ENCODE measurements at places on chromosomes 2 and 18. TPM values are rescaled to one million over a fixed set of nuclear protein-coding genes. Genes with fewer than 3 reads are reported as not detected.

Gene ELAC1
- 8.4 TPM for total RNA-seq

Gene CYS1
- total RNA-seq = 2.7 TPM

Gene STAT4
- total RNA-seq = 6.5 TPM

Gene MC4R
- total RNA-seq = 0.28 TPM

Gene AGXT
- not detected for total RNA-seq

Gene SPAG16
- total RNA-seq = 11.5 TPM

Gene SERPINB13
- total RNA-seq = not detected

- DNase-seq = no peak
Observed at GRCh38 chr18:35010993-35011392, 30.2 kb upstream of the MAPRE2 start.

GRCh38 chr2:140990416-140990815 is 1140.4 kb downstream of the LRP1B start:
- no peak for DNase-seq

GRCh38 chr2:65574993-65575392 is 142.6 kb upstream of the SPRED2 start:
- DNase-seq = no peak

DNA sequence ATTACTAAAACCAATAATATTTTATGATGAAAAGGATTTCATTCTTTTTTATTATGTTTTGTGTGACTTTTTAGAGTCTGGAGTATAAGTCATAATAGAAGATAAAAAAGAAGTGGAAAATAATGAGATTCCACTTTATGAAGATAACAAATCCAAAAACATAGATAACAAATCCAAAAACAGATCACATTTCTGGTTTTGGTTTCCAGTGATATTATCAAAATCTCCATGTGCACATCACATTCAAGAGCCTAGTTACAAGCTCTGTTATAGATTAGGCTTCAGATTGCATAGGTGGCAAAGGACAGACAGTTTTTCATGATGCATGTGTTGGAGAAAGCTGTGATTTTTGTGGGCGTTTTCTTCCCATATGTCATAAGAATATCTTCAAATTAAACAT is 648.2 kb downstream of the STK39 start:
- DNase-seq = no peak

GRCh38 chr2:110852541-110853263 is 120.3 kb downstream of the ACOXL start:
- no peak for DNase-seq

DNA sequence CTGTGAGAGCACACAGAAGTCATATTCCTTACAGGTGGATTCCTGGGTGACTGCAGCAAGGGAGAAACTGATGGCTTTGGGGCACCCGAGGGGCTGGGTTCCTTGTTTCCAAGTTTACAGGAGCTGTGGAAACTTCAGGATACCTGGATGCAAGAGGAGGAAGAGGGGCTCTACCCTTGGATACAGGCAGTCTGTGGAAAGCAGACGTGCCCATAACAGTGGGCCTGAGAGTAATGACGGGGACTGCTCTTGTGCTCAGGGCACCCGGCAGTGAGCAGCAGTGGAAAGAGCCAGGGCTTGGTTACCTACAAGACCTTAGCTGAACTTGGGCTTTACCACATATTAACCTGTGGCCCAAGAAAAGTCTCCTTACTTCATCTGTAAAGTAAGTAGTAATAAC is 102.2 kb upstream of the TGFA start:
- DNase-seq = no peak

DNA sequence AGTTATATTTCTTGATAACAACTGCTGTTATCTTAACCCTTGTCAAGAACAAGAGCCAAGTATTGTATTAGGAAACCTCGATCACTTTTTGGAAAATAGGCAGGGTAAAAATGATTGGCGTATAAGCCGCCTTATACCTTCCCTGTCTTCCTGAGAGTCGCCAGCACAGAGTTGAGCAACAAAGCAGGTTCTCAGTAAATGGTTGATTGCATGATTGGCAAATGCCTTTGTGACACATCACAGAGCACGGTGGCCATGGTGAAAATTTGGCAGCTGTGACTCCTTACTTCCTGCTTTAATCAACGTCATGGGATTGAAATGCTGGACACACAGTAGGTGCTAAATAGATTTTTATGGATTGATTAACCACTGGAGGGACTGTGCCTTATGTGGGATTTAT is 3.9 kb upstream of the KLHL29 start:
- DNase-seq = no peak

- DNase-seq = no peak
Observed at GRCh38 chr2:177572236-177572671, 179.7 kb downstream of the AGPS start.

- DNase-seq = no peak
Observed at GRCh38 chr2:4791488-4791887, 900.7 kb upstream of the SOX11 start.

DNA sequence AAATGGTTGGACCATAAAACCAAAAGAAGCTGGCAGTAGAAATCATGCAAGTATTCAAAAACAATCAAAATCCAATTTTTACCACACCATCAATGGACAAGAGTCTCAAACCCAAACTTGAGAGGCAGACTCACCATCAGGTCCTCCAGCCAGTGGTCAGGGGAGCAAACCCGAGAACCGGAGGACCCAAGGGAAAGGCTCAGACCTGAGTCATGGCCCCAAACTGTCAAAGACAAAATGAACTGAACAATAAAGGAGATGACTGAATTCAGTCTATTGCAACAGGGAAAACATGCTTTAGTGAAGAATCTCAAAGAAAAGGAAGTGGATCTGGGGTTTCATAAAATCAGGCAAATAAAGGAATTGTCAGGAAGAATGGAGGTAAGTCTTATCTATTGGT is 150.7 kb upstream of the MGAT5 start:
- DNase-seq = no peak

DNA sequence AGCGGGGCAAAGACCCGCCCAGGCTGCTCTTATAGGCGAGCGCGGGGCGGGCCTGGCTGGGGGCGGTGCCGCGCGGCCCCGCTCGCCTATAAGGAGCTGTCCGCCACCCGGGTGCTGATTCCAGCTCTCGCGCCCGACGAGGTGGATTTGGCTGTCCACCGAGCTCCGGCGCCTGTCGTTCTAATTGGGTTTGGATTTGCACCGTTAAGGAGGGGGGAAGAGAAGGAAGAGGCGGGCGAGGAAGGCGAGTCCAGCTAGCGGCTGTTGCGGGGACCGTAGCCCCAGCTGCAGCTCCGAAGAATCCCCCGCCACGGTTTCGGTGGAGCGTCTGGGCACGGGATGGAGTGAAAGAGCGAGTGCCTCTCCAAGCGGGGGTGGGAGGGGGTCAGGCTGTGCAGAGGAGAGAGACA is at the start of gene CNTNAP5:
Gene CNTNAP5, plus strand, starts transcription at position 117 of the 410 bp plus-strand sequence. CDS start 364 bp downstream, outside the sequence.
- no peak for DNase-seq

DNA sequence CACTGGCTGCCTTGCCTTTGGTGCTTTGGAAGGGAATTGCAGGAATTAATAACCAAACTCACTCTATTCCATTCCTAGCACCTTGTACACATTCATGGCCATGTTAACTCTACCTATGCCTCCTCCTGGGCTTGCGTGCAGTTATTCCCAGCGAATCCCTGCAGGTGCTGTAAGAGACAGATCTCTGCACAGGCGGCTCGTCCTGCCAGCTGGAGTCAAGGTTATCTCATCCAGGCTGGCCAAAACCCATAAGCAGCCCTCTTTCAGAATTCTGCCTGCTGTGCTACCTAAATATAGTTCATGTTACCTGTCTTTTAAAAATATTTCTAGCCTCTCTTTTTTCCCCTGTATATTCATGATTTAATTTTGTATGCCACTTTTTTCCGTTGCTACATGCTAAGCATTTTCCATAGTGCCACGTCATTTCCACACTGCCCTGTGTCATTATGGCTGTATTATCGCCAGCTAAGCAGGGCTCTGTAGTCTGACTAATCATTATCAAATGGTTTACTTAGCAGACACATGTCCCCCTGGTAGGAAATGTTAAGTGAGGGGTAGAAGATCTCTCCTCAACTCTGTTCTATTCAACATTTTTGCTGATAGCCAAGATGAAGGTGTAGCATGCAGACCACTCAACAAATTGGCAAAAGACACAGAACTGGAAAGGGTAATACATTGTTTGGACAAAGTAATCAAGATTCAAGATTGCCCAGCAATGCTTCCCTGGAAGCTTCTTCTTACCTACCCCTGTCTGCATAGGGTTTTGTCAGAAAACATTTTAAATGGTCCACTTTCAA is 79.7 kb upstream of the TAF1B start:
- DNase-seq = no peak

DNA sequence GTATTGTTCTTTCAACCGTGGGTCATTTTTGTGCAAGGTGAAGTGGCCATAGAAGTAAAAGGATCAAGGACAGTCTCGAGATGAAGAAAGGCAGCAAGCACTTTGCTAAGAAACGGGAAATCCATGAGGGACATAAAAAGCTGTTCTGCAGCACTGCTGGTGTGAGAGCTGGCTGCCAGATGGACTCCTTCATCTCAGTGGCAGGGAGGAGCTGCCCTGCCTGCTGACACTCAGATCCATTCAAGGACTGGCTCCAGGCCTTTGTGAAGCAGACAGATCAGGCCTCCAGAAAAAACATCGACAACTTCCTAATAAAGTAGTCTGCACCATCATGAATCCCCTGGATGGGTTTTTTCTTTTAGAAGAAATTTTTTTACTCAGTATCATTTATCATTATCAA is 29.5 kb downstream of the RMC1 start:
- no peak for DNase-seq

DNA sequence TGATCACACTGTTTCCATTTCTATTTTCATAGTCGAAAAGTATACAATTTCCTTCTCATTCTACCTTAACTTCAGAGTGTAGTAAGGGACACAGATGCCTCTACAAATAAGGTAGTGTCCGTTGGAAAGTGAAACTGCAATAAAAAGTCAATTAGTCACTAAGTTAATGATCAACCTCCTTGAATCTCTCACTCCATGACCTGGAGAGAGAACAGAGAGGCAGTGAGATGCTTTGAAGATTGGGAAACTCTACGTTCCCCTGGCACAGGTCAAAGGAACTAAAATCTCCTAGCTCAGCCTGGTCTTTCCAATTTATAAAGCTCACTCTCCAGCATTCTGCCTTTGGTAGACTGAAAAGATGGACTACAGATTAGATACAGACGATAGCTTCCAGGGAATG is 153.8 kb upstream of the ACAA2 start:
- DNase-seq = no peak

DNA sequence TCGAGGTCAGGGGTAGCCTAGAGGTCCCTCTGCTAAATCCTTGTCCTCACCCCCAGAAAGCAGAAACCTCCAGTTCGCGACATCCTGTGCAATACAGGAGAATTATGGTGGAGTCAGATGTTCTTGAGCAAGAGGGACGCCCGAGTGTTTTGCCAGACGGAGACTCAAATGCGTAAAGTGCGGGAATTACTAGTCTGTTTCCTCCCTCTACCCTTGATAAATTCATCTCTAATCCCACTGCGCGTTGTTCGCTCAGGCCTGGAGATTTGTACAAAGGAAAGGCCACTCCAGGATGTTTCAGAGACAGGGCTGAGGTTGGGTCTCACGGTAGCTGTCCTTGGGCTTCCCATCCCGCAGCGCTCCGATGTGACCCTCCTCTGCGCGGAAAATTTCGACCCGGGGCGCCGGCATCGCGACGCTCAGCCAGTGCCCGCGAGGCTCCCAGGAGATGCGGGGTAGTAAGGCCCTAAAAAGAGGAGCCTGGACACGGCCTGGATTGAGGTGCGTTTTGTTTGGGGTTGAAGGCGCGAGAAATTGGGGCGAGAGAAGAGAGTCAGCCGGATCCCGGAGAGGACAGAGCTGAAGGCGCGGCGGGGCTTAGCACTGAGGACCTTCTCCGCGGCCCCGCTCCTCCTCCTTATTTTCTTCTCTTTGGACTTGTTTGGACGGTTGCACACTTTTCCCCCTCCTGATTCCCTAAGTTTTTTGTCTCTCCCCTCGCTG is 2.6 kb upstream of the NEUROD1 start:
- no peak for DNase-seq

DNA sequence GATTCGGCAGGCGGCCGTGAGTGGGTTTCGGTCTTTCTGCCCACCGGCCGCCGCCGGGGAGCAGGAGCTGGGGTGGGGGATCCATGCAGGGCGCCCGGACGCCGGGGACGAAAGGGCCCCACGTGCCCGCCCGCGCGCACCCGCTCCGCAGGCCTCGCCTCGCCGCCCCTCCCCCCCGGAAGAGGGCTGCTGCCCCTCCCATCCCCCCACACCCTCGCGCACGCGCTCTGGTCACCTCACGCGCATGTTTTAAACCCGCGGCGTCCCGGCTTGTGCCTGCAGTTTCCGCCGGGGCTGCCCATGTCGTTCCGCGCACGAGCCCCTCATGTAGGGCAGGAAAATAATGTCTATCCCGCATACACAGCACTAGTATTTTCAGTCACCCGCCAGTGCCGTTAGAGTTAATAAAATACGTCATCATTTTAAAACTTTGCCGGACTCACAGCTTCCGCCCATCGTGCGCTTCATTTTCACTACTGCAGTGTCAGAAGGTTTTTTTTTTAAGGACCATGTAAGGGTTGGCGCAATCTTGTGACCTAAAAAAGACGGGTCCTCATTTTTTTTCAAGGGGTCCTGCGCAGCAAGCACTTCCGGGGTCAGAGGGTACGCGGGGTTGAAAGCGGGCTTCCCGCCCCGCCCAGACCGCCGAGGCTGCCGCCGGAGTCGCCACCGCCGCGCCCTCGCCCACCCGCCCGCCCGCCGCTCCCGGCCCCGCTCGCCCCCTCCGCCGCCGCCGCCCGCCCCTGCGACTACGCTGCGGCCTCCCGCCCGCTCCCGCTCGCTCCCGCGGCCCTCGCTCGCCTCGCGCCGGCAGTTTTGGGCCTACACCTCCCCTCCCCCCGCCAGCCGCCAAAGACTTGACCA is at the start of gene PCBP1:
Gene PCBP1, plus strand, starts transcription at position 640 of the 864 bp plus-strand sequence. CDS start 267 bp downstream, outside the sequence.
- peak; percentile 94 for DNase-seq

DNA sequence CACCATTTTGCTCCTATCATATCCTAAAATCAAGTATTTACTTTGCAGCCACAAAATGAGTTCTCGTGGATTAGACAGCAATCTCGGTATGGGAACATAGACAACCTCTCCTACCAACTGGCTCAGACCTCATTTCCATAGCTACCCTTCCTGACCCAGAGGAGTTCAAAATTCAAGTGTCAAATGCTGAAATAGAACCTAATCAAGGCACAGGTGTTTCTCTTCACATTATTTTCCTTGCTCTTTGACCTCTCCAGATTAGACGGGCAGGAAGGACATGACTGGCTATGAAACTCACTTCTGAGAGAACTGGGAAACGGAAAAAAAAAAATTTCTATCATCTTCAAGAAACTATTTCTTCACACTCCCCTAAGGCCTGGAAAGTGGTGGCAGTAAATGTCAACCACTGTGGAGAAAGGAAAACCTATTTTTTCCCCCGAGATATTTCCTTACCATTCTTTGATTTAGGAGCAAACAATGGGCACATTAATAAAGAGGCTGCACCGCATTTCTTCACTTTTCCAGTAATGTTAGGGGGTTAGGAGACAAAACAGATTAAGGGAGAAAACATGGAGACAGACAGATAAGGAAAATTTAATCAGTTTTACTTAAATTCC is 63.6 kb upstream of the DTNB start:
- DNase-seq = no peak

- DNase-seq = no peak
Observed at GRCh38 chr18:47997338-47997780, 66.9 kb upstream of the SMAD2 start.

- no peak for DNase-seq
Observed at GRCh38 chr2:15668611-15669305, 77.1 kb downstream of the DDX1 start.

All from omental fat pad (tissue), 4 donors.